ENCODE measurements at places on chromosomes 11 and 22.

DNA sequence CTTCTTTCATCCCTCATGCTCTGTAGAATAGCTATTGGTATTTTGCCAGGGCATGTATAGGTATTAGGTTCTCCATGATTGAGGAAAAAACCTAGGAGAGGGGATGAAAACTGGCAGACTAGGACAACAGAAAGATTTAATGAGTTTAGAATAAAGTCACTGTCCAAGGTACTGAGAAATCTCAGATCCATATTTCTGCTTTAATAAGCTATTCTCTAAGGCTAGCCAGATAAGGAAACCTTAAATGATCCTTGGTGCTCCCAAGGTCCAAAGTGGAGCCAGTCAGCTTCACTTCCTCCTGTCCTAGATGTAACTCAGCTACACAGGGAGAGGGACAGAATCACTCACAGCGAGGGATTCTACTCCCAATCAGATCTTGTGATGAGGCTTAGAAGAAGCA, 13.7 kb upstream of the CSNK2A3 start:
- no peak for DNase-seq

DNA sequence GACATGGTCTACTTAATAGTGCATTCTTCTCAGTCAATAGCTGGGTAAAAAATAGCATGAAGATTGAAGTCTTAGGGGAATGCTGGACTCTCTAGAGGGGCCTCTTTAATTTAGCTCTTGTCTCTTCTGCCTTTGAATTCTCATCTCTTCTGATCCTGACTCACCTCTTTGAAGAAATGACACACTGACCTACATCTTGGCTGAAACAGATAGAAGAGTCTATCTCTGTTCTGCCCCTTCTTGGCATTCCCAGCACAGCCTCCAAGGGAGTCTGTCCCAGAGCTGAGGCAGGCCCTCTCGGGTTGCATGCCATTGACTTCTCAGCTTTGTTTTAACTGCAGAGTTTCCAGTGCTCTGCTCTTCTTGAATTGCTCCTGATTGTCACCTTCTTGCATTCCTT, 55.7 kb downstream of the PTPRJ start:
- DNase-seq = no peak

- no peak for DNase-seq
These were observed 4.0 kb downstream of the APOL4 start for GRCh38 chr22:36197514-36198146.

- no peak for DNase-seq
These were observed 19.7 kb upstream of the ACR start for GRCh38 chr22:50718352-50718709.

DNA sequence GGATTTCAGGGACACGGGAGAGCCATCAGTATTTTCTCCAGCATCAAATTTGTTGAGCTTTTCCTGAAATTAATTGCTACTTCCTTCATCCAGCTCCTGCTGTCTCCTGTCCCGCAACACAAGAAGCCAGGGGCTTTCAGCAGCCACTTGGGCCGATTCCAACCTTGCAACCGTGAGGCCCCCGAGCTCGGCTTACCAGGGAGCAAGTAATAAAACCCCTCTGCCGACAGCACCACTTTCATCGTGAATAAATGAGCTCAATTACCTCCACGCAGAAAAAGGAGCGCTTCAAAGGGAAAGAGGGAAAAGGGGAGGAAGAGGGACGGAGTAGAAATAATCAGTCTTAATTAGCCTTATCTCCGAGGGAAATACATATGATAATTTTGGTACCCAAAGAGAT, 76.6 kb downstream of the CELSR1 start:
- DNase-seq = no peak

DNA sequence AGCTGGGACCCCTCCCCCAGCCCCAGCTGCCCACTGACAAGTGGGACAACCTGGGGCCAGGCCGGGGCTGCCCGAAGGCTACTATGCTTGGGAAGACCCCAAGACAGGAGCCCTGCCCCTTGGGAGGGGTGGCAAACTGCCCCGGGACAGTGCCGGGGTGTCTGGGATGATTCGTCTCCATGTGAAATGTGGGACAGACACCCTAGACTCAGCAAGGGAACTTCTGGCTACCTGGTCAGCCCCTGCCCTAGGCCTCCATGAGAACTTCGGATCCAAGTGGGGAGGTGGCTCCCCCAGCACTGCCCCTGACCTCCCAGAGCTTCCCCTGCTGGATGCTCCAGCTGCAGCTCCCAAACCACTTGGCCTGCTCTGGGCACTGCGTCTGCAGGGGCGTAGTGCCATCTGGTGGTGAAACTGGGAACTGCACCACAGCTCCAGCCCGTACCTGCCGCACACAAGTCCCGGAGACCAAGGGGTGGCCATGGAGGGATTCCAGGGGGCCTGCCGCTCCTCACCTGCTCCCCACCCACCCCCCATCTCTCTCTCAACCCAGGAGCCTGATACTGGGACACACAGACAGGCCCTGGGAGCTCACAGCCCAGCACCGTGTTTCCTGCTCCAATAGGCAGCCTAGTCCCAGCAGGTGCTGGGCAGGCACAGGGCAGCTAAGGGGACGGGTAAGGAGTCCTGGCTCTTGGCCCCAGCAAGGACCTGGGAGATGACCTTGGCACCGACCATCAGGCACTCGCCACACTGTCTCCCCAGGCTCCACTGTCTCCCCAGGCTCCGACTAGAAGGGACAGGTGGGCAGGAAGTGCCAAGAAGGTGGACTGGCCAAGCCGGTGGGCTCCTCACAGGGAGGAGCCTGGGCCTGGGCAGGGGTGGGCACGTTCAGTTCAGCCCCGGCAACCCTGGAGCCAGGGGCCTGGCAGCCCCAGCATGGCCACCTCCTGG, 194.1 kb downstream of the IGLL1 start:
- peak; percentile 42 for DNase-seq

DNA sequence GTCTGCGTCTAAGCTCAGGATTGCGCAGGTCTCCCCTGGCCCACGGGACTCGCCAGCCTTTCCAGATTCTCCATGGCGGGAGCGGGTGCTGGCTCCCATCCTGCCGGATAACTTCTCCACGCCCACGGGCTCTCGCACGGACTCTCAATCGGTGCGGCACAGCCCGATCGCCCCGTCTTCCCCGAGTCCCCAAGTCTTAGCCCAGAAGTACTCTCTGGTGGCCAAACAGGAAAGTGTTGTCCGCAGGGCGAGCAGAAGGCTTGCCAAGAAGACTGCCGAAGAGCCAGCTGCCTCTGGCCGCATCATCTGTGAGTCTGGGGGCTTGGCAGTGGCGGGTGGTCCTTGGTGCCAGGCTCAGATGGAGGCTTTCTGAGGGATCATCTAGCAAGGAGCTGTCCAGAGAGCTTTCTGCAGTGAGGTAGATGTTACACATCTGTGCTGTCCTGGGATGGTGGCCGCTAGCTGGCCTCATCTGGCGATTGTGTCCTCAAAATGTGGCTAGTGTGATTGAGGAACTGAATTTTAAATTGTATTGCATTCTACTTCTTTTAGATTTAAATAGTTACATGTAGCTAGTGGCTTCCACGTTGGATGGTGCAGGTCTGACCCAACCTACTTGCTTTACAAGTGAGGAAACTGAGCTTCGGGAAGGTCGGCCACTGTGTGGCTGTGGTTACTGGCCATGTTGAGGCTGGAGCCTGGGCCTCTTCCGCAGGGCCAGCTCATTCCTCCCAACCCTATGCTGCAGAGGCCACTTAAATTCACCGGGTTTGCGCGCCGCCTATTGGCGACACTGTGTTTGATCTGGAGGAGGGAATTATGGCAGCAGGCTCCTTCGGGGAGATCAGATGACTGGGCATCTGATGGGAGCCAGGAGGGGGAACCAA, 6.7 kb downstream of the INCENP start:
- no peak for DNase-seq

GRCh38 chr11:64697663-64698375, 25.2 kb downstream of the NRXN2 start:
- DNase-seq = no peak

DNA sequence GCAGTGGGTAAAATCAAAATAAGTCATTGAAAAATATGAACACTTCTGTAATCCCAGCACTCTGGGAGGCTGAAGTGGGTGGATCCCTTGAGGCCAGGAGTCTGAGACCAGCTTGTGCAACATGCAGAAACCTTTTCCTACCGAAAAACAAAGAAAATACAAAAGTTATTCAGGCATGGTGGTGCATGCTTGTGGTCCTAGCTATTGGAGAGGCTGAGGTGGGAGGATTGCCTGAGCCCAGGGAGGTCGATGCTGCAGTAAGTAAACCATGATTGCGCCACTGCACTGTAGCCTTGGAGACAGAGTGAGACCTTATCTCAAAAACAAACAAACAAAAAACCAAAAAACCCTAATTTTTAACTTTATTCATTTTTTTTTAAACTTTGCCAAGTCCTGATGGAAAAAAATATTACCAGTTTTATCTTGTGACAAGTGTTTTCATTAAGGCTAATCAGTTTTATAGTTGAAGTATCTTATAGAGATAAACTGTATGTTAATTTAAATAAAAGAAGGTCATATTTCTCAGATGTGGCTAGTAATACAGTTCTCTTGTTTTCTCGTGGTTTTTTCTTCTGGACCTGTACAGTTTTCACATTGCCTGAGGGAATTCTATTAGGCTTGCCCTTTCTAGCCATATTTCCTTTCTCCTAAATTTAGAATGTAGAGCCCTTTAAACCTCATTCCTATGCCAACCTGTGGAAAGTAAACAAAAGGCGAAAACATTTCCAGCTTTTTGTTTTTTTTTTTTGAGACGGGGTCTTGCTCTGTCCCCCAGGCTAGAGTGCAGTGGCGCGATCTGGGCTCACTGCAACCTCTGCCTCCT, 9.4 kb downstream of the HIPK3 start:
- peak; percentile 56 for DNase-seq

- no peak for DNase-seq
These were observed 631 bp downstream of the PHF21A start for GRCh38 chr11:46120346-46121300.

- DNase-seq = no peak
These were observed 11.1 kb upstream of the MS4A2 start for GRCh38 chr11:60077216-60077817.

DNA sequence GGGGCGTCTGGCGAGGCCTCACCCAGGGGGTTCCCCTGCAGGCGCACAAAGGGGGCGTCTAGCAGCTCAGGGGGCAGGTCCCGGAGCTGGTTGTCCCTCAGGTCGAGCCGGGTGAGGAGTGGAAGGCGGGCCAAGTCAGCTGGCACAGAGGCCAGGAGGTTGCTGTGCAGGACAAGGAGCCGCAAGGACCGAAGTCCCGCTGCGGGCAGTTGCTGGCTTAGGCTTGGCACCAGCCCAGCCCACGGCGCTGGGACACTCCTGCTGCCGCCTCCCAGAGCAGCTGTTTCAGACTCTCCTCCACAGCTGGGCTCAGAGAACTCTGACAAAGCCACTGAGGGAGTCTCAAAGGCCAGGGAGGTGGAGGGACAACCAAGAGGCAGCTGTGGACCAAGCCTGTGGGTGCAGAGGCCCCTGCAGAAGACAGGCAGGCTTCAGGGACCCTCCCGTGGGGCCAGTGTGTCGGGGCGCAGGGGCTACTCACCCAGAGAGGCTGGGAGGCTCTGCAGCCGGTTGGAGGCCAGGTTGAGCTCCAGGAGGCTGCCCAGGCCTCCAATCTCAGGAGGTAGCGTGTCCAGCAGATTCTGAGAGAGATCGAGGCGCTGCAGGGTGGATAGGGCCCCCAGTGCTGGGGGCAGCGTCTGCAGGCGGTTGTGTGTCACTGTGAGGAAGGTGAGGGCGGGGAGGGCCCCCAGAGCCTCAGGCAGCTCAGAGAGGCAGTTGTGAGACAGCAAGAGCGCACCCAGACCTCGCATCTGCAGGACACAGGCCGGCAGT, 2.2 kb downstream of the PIDD1 start:
- no peak for DNase-seq

- DNase-seq = no peak
These were observed 36.5 kb downstream of the TOM1 start for GRCh38 chr22:35335936-35336781.

DNA sequence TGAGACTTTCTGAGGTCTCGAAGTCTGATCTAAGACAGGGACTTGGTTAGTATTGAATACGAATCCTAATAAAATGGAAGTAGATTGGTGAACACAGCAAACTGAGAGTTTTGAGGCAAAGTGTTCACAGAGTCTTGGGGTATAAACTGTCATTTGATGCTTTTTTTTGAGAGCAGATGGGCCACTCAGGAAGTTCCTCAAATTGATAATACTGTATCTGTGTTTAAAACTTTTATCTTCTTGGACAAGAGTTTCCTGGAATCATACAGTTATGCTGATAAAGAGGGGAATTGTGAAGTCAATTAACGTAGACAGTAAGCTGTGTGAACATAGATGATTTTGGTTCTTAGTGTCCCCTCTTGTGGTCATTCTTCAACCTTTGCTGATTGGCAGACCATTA, 80.0 kb upstream of the CLPB start:
- no peak for DNase-seq

GRCh38 chr11:73257342-73258103, 14.6 kb upstream of the P2RY6 start:
- DNase-seq = peak; percentile 90

DNA sequence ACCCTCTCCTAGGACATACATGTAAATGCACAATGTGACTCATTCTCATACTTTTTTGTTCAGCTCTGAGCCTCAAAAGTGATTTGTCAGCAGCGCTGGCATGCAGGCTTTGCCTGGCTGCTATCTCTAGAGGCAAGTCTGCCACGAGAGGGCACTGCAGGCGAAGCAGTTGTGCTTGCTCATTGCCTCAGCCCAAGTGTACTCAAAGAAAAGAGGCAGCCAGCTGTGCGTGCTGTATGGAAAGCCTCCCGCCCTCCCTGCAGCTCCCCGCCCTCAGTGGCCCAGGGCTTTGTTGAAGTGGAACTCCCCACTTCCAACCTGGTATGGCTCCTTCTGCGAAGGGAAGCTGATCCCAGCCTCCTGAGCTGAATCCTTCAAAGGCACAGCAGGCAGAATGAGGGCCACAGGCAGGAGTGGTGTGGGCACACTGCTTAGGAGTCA, 16.3 kb downstream of the SDHAF2 start:
- DNase-seq = peak; percentile 89

DNA sequence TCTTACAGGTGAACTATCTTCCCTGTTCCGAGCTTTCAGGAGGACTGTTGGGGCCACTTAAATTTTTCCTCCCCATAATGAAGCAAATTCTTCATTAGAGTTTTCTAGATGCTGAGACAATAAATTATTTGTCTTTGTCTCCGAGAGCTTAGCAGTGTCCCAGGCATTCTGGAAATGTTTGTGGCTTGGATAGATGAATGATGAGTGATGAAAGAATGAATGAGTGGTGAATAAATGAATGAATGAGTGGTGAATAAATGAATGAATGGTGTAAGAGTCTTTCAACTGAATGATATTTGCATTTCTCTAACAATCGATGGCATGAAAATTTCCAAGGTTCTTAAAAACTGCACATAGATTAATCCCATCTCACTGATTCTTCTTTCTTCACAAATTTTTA, 52.8 kb downstream of the AHNAK start:
- DNase-seq = no peak

GRCh38 chr11:32081901-32082300, 9.0 kb upstream of the RCN1 start:
- DNase-seq = no peak

DNA sequence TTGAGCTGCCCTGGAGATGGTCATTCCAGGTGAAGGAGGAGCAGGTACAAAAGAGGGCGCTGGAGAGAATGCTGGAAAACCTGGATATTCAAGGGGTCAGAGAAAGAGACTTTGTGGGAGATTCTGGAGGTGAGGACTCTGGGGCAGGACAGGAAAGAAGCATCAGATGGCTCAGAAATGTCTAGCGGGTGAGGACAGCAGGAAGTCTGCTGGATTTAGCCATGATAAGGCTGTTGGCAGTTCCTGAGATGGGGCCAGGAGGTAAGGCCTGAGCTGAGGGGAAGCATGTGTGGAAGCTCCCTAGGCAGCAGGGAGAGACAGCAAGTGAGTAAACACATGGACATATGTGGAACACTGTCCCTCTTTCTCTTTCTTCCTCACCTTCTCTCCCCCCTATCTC, 1.5 kb downstream of the UPB1 start:
- DNase-seq = no peak

GRCh38 chr11:68579455-68579854, 104.9 kb upstream of the GAL start:
- no peak for DNase-seq

- no peak for DNase-seq
These were observed 3.0 kb downstream of the RDX start for GRCh38 chr11:110293389-110293788.

Measured in AG09319 (cell line).